ENCODE measurements at places on chromosomes 2 and 18. TPM values are rescaled to one million over a fixed set of nuclear protein-coding genes. Genes with fewer than 3 reads are reported as not detected.

CDH19 gene
- total RNA-seq = not detected

MEIS1 gene
- not detected for total RNA-seq

VSNL1 gene
- not detected for total RNA-seq

SRD5A2 gene
- total RNA-seq = not detected

LCT gene
- 0.31 TPM for total RNA-seq

UBE2F gene
- 115 TPM for total RNA-seq

NAT8 gene
- not detected for total RNA-seq

FOXI3 gene
- not detected for total RNA-seq

TMEM163 gene
- total RNA-seq = not detected

GPC1 gene
- total RNA-seq = 6.6 TPM

PSMG2 gene
- 109 TPM for total RNA-seq

LOXL3 gene
- total RNA-seq = 1.5 TPM

TYW5 gene
- total RNA-seq = 10.9 TPM

COL4A4 gene
- total RNA-seq = not detected

TEX44 gene
- total RNA-seq = not detected

B3GNT2 gene
- total RNA-seq = 30.4 TPM

GPR17 gene
- total RNA-seq = not detected

IL36RN gene
- not detected for total RNA-seq

INHA gene
- not detected for total RNA-seq

ACADL gene
- not detected for total RNA-seq

CAPG gene
- total RNA-seq = 51.6 TPM

GAREM1 gene
- not detected for total RNA-seq

ACVR1C gene
- total RNA-seq = 0.98 TPM

IL37 gene
- not detected for total RNA-seq

ZC3H15 gene
- 103 TPM for total RNA-seq

SERPINB4 gene
- total RNA-seq = not detected

HAAO gene
- 0.26 TPM for total RNA-seq

ACMSD gene
- total RNA-seq = not detected

PHLPP1 gene
- 12.3 TPM for total RNA-seq

ALPP gene
- not detected for total RNA-seq

ABCG8 gene
- not detected for total RNA-seq

UNC80 gene
- total RNA-seq = not detected

SEMA4C gene
- total RNA-seq = 23.8 TPM

IL1RL2 gene
- 0.09 TPM for total RNA-seq

PTPRN gene
- 0.07 TPM for total RNA-seq

AMER3 gene
- not detected for total RNA-seq

MYL12B gene
- 245 TPM for total RNA-seq

OR6B2 gene
- total RNA-seq = not detected

NT5C1B gene
- not detected for total RNA-seq

GAD1 gene
- total RNA-seq = 13.3 TPM

HOXD13 gene
- not detected for total RNA-seq

PLCL1 gene
- 0.45 TPM for total RNA-seq

TMEM185B gene
- total RNA-seq = 44.3 TPM

ATP8B1 gene
- total RNA-seq = not detected

KCNG2 gene
- not detected for total RNA-seq

DNAH7 gene
- total RNA-seq = not detected

Data from activated CD4-positive, alpha-beta T cell treated with anti-CD3 and anti-CD28 coated beads, Interleukin-2, amount 10 ng/mL, durations not matched to agents 24 days and 14 days (primary cell).